Stimulated activated CD8-positive, alpha-beta memory T cell treated with anti-CD3 and anti-CD28 coated beads, Interleukin-7, amount 100 ng/mL, for 1 hour (primary cell): ENCODE measurements at places on chromosomes 13 and 19.

- no peak for DNase-seq
Observed at GRCh38 chr13:39099231-39099630, 61.0 kb downstream of the NHLRC3 start.

DNA sequence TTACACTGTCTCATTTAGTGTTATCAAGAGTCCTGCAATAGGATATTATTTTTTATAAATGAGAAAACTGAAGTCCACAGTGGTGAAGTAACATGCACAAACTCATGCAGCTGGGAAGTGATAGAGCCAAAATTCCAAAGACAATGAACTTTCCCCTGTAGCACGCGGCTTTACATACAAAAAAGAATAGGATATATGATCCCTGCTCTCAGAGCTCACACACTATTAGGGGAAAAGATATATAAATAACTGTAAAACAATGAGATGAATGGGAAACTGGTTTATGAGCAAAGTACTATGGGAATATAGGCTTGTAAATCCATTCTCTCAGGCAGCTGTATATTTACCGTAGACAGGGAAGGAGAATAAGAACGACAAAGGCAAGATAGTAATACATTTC is 39.7 kb downstream of the THSD1 start:
- no peak for DNase-seq

- no peak for DNase-seq
Observed at GRCh38 chr19:41386442-41386841, 10.1 kb downstream of the TMEM91 start.

DNA sequence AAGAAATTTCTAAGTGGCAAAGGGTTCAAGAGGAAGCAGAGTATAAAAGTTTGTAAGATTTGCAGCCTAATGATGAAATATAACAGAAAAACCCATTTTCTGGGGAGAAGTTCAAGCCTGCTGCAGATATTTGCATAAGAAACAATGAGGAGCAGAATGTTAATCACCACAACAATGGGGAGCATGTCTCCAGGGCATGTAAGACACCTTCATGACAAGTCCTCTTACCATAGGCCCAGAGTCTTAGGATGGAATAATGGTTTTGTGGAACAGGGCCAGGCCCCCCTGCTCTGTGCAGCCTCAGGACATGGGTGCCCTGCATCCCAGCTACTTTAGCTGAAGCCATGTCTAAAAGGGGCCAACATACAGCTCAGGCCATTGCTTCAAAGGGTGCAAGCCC is 809.0 kb upstream of the SLITRK5 start:
- DNase-seq, result no peak

- DNase-seq, result no peak
Observed at GRCh38 chr13:48494874-48495273, 38.0 kb downstream of the RCBTB2 start.

DNA sequence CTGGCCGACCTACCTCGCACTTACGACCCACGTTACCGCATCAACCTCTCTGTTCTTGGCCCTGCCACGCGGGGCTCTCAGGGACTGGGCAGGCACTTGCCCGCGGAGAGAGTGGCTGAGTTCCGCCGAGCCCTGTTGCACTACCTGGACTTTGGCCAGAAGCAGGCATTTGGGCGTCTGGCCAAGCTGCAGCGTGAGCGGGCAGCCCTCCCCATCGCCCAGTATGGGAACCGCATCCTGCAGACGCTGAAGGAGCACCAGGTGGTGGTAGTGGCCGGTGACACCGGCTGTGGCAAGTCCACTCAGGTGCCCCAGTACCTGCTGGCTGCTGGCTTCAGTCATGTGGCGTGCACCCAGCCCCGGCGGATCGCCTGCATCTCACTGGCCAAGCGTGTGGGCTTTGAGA is 4.2 kb downstream of the DHX34 start:
- DNase-seq, result no peak

DNA sequence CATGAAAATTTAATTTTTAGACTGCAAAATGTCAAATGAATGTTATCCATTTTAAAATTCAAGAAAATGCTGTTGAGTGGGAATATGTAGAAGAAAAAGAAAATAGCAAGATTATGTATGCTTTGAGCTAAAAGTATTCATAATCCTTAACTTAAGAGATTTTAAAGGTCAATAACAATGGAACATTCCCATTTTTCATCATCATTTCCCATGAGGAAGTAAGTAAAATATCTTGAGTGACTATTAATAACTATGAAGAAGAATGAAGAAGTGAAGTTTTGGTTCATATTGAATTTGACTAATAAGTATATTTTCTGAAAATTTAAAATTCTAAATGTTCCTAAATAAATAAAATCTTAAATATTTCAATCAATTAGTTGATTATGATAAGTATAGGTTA is 273.4 kb downstream of the DACH1 start:
- no peak for DNase-seq

- DNase-seq, result peak; percentile 66
Observed at GRCh38 chr19:12639901-12640613, 26.5 kb downstream of the MAN2B1 start.

- no peak for DNase-seq
Observed at GRCh38 chr13:101875717-101876393, 423.4 kb downstream of the ITGBL1 start.

DNA sequence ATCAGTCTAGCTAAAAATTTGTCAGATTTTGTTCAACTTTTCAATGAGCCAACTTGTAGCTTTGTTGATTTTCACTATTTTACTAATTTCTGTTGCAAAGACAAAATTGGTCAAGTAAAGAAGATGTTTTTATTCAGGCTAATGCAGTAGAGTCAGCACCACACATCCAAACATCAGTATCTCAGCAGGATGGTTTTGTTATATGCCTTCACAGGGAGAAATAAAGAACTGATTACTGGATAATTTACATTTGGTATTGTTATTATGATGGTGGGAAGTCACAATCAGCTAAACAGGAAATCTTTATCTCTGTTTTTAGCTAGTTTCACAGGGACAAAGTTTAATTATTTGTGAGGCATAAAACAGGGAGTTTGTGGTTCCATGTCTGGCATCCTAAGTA is 713.4 kb downstream of the SLITRK5 start:
- DNase-seq, result no peak

DNA sequence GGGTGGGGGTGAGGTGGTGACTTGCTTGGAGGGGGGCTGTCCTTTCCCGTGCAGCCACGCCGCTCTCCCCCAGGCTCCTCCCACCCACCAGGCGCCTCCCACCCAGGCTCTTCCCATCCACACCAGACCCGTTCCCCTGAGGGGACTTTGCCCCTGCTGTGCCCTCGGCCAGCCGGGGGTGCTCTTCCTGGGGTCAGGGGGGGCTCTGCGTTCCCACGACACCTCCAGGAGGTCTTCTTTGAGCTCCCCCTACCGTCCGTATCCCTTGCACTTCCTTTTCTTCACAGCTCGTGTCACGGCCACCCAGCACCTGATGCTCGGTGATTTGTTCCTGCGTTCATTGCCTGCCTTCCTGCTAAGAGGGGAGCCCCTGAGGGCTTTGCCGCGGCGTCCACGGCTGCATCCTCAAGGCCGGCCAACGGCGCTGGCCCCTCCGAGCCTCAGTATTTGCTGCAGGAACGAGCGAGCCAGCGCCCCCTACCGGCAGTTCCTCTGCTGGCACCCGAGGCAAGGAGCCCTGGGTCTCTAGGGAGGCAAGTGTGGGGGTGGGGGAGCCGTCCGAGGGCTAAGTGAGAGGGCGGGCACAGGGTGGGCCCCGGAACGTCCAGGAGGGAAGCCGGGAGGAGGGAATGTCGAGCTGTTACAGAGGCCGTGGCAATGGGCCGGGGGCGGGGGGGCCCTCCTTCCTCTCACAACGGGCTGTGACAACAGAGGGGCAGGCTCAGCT is 11.8 kb downstream of the LRRC4B start:
- peak; percentile 56 for DNase-seq

DNA sequence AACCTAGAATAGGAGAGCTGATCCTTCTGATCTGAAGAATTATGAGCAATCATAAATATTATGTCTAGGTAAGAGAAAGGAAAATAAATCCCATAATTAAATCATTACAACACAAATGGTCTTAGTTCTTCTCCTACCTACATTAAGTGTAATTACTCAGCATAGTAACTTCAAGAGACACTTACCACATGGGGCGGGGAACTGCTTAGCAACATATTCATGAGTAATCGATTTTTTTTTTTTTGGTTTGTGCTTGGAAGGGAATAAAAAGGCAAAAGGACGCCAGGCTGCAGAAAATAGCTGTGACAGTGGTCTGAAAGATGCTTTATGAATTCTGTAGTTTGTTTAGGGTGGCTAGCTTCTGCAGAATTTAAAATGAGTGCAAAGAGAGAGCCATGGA is 103.3 kb upstream of the HTR2A start:
- no peak for DNase-seq

- DNase-seq, result peak; percentile 62
Observed at GRCh38 chr19:12956446-12957388, at the start of gene GADD45GIP1. TSS of gene GADD45GIP1 (minus strand) at chr19:12957223. CDS start at chr19:12957212, 11 bp downstream.

- no peak for DNase-seq
Observed at GRCh38 chr19:18408053-18408476, 10.6 kb upstream of the LRRC25 start.

DNA sequence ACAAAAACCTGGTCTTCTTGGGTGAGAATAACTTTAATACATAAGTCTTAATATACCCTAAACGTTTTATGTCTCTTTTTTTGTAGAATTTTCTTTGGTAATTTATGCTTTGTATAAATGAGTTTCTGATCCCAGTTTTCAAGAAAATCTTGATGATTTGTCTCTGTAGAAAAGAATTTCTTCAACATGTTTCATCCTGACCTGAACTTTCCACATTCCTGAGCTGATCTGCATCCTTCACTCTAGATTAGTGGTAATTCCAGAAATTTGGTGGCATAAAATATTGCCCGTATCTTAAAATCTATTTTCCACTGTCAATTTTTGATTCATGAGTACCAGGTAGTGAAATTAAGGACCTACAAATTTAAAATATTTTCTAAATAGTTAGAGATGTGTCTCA is 16.3 kb downstream of the ZNF714 start:
- DNase-seq, result no peak

GRCh38 chr13:76091076-76091475 is 454.9 kb downstream of the LMO7 start:
- no peak for DNase-seq

- DNase-seq, result no peak
Observed at GRCh38 chr13:87035526-87035925, 635.6 kb upstream of the SLITRK5 start.

DNA sequence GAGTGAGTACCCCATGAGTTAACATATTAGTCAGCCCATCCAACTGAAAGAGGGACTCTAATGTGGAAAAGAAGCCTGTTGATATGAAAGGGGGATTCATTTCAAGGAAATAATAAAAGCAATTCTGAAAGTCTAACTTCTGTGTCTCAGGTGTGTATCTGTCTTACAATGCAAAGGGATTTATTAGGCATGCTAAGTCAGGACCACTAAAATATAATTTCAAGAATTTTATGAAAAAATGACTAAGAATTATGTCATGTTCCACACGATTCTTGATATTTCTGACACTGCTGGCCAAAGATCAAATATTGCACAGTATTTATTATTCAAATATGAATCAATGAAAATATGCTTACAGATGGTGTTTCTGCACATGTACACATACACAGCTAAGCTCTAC is 130.8 kb downstream of the KLF12 start:
- DNase-seq, result no peak

DNA sequence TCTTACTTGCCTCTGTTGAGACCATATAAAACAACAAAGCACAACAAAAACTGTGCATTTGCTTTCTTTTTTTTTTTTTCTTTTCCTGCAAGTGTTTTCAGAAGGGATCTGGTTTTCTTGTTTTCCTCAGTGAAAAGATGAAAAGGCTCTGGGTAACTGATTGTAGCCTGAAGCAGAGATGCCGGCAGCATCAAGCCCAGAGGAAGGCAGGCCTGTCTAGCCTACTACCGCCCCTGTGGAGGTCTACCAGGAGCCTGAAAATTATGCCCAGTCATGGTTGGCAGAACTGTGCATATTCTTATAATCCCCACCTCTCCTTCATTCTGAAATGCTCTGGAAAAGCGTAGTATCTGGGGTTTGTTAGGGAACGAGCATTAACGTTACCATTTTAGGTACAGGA is 32.6 kb upstream of the MEDAG start:
- no peak for DNase-seq

DNA sequence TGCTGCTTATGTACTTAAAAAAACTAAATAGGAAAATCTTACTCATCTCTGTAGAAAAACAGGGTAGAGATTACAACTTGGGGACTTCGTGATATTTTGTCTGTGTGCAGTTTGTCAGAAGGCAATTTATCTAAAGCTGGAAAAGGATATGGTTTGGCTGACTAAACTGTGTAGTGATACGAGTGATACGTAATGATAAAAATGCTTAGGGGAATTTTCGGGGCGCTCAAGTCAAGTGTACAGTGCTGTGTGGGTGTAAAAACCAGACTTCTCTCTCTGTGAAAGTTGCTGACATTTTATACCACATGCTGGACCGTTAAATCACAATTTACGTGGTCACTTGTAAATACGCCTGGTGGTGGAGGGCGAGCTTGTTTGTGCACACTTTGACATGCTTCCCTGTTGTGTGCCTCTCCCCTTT is 221.7 kb downstream of the KCNRG start:
- no peak for DNase-seq

GRCh38 chr13:105441051-105441750 is 1094.3 kb downstream of the EFNB2 start:
- no peak for DNase-seq

DNA sequence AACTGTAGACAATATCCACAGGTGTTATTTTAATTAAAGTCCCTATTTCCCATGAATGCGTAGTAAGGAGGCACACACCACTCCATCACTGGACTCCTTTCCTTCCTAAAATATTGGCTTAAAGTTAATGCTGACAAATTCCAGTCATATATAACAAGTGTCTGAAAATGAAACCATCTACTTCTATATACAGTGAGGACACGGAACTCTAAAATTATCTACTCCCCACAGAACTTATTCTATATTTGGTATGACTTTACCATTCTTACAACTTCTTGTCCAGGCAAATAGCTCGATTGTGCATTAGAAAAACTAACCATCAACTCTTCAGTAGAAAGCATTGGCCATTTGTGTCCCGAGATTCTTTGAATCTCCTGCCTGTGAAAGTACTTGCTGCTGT is 1560.2 kb downstream of the EFNB2 start:
- no peak for DNase-seq

GRCh38 chr19:29596885-29597525 is 9.1 kb upstream of the POP4 start:
- no peak for DNase-seq

DNA sequence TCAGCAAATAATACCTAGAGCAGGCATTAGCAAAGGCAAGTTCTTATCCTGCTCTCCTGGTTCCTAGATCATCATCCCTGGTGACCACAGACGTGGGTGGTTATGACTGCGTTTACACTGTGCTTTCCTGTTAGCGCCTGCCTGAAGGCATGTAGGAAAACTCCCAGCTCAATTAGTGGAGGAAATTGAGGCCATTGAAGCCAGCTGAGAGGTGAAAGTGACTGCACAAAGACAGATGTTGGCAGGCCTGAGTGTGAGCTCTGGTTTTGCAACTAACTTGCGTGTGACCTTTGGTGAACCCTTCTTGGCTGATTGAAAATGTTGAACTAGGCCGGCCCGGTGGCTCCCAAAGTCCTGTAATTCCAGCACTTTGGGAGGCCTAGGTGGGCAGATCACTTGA is 17.5 kb upstream of the NWD1 start:
- DNase-seq, result no peak

DNA sequence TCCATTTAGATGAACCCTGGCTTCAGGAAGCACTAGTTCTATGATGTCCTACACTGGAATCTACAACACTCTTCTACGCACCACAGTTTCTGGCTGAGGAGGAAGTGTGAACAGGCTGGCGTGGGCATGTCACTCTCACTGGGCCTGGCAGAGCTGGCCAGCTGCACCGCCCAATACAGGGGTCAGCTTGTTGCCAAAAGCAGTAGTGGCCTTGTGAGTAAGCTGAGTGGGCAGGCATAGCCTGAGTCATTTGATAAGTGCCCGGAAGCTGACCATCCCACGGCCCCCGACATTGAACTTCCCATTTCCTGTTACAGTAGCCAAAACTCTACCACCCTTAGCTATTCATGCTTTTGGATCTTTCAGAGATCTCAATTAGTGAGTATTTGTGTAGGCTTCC is 240.9 kb upstream of the SERP2 start:
- DNase-seq, result no peak
